Vagina (tissue), 2 donors: ENCODE measurements at places on chromosomes 3 and 15.

DNA sequence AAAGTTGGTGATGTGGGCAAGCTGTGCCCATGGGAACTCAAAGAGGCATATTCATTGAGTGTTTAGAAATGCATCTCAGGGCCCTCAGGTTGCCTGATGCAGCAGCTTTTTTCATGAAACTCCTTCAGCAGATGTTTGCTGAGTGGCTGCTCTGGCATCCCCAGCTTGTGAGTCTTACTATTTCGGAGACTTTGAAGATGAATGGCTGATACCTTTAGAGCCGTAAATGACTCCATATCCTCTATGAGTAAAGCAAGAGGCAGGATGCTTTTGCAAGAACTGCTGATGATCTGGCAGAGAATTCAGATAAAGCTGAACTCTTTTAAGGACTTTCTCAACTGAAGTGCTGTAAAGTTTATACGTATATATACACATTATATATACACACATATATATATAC lies 384.3 kb downstream of the CACNA2D3 start:
- DNase-seq = peak; percentile 22

GRCh38 chr3:174101244-174101643 lies 703.7 kb downstream of the NLGN1 start:
- no peak for DNase-seq

- no peak for DNase-seq
Observed at GRCh38 chr15:77118882-77119321, 48.0 kb upstream of the TSPAN3 start.

DNA sequence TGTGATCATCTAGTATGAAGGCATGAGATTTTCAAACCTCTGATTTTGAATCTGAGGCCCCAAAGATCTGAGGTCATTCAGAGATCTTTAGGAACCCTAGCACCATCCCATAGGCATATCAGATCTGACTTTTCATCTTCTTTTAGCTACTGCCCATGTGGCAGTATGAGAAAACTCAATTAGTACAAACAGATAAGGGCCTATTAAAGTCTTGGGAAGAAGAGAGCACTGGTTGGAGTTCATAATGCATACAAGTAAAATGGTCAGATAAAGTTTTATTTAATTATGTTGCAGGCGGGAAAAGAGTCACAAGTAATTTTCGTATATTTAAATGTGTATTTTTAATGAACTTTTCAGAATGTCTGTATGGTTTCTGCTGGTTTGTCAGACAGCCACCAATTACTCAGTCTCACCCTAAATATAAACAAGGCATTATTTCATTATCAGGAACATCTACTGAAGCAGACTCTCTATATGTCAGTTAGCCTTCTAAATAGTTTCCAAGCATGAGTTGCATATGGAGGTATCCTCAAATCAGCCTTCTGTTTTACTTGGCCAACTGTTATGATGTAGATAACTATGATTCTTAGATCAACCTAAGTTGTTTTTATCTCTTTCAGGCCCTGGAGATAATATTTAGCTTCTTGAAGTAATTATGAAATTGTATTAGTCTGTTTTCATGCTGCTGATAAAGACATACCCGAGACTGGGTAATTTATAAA lies 340.3 kb upstream of the TBC1D5 start:
- no peak for DNase-seq

GRCh38 chr3:128648940-128649663 lies 1.5 kb downstream of the RPN1 start:
- DNase-seq = no peak

- no peak for DNase-seq
Observed at GRCh38 chr15:80367661-80368060, 36.5 kb upstream of the ARNT2 start.

GRCh38 chr3:195159814-195160165 lies 111.2 kb downstream of the XXYLT1 start:
- no peak for DNase-seq

GRCh38 chr3:93907132-93907531 lies 66.6 kb downstream of the PROS1 start:
- no peak for DNase-seq
